ENCODE measurements at places on chromosomes 12 and 14.

DNA sequence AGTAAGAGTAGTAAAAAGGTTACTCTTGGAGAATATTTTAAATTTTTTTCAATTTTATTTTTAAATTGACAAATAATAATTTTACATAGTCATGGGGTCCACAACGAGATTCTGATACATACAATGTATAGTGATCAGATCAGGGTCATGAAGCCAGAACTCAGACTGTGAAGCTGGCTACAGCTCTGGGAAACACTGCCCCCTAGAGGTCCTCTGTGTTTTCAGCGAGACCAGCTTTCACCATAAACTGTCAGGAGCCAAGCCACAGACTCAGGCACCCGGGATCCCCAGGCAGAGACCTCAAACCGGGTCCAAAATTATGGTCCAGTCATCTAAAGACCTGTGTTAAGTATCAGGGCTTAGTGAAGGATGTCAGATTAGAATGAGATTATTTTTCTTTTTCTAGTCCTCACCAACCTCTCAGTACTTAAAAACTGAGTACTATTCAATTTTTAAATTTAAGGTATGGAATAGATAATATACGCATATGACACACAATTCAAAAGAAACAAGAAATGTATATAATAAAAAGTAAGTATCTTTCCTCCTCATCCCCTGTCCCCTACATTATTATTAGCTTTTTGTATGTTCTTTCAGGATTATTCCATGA lies 397.1 kb downstream of the MDGA2 start:
- DNase-seq = peak; percentile 79

- no peak for DNase-seq
Observed at GRCh38 chr14:84351646-84352045, 1178.3 kb upstream of the FLRT2 start.

- DNase-seq = no peak
Observed at GRCh38 chr14:102497998-102498677, 11.4 kb downstream of the ANKRD9 start.

DNA sequence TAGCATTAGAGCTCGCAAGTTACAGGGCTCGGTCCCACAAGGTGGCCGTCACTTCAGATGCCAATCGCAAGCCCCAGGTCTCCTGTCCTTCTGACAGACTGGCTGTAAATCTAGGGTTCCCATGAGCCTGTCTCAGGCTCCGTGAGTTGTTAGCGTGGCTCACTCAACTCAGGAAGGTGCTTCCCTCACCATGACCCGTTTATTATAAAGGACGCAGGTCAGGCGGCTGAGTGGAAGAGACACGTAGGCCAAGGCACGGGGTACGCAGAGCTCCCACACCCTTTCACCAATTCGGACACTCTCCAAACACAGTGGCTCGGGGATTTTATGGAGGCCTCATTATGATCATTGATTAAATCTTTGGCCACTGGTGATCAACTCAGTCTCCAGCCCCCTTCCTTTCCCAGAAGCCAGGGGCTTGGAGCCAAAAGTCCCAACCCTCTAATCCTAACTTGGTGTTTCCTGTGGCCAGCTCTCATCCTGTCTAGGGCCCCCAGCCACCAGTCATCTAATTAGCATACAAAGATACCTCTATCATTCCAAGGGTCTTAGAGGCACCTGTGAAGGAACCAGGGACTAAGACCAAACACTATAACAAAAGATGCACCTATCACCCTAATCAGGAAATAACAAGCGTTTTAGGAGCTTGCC lies 25.8 kb upstream of the LRTM2 start:
- no peak for DNase-seq

DNA sequence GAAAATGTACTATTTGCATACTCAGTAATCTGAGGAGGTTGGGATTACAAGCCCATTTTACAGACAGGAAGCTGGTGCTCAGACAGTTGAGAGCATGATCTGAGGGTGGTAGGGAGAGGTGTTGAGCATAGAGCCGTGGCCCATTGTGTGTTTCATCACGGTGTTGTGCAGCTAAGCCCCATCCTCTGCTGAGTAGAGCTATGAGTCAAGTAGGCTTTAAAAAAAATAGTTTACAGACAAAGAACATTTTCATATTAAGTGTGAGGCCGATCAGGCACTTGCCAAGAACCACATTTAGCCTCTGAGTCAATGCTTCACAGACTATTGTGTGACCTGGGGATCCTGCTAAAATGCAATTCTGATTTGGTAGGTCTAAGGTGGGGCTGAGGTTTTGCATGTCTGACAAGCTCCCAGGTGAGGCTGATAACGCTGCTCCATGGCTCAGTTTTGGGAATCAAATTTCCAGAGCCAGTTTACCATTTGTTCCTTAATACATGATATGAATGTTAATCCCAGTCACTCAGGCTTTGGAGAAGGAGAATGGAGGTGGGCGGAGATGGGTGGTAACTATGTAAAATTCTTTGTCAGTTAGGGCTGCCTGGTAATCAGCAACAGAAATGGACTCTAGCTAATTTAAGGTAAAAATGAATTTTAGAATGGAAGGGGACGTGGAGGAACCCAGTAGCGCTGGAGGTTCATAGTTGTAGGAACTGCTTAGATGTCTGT lies 22.2 kb downstream of the ZNF664 start:
- no peak for DNase-seq
